ENCODE measurements at places on chromosomes 5 and 9.

GRCh38 chr5:154782812-154783592 is 27.8 kb downstream of the LARP1 start:
- no peak for DNase-seq

- DNase-seq = peak; percentile 63
Observed at GRCh38 chr5:149128023-149128875, 13.0 kb upstream of the ABLIM3 start.

GRCh38 chr5:68067291-68067690 is 148.3 kb upstream of the PIK3R1 start:
- DNase-seq = no peak

DNA sequence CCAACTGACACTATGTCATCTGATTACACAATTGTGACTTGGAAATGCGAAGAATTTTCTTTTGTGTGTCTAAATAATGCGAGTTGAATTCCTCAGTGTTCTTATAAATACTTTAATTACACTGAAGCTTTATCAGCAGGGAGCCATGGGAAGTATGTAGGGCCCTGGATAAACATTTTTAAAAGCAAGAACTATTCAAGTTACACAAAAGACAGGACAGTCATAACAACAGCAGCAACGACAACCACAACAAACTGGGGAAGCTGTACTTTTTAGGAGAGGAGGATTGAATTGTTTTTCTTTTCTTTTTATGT is 250.3 kb upstream of the ZNF608 start:
- DNase-seq = peak; percentile 80

GRCh38 chr5:150078802-150079689 is 7.3 kb downstream of the CSF1R start:
- no peak for DNase-seq

- DNase-seq = no peak
Observed at GRCh38 chr9:71761938-71762353, 6.4 kb downstream of the CEMIP2 start.

DNA sequence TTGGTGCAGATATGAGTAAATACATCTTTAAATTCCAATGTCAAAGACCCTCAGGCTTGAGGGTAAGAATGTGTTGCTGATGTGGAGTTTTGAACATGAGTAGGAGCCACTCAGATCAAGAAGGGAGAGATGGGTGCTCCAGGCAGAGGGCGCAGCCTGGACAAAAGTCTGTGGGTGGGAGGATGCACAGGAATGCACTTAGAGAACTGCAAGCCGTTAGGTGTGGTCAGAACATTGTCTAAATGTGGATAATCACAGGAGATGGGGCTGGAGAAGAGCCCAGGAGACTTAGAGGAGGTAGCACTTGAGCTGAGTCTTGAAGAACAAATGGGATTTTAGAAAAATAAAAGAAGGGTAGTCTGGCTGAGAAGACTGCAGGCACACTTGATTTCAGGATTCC is 255.5 kb downstream of the PAPPA start:
- no peak for DNase-seq

DNA sequence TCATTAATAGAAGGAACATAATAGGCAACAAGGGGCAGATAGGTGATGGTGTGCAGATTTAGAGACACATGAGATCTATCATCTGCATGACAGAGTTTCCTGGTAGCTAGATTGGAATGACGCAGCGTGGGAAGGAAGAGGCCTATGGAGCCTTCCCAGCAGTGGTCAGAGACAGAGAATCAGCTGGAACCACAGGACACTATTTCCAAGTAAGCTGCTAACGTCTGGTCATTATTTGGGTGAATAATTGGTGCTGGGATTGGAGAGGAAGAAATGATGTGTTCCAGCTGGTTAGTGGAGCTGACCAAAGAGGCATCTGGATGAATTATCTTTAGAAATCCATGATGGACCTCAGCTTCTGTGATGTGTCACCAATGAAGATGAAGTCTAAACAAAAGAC is 91.2 kb upstream of the PRR16 start:
- DNase-seq = no peak

GRCh38 chr5:151157426-151158286 is at the start of gene ANXA6:
TSS of gene ANXA6 (minus strand) at chr5:151157779. CDS start at chr5:151147901, 9,878 bp downstream.
- peak; percentile 96 for DNase-seq

- no peak for DNase-seq
Observed at GRCh38 chr5:41275813-41276512, 62.6 kb upstream of the C6 start.
